ENCODE measurements at places on chromosomes 13 and 19. TPM values are rescaled to one million over a fixed set of nuclear protein-coding genes. Genes with fewer than 3 reads are reported as not detected.

The WDR87 gene
- not detected for total RNA-seq

The HIPK4 gene
- not detected for total RNA-seq

The FPR1 gene
- total RNA-seq: not detected

The CATSPERD gene
- total RNA-seq: not detected

The KIR2DL4 gene
- not detected for total RNA-seq

The SLAIN1 gene
- total RNA-seq: 18.0 TPM

The TNFAIP8L1 gene
- total RNA-seq: 20.4 TPM

The PRR22 gene
- 1.5 TPM for total RNA-seq

The IGSF23 gene
- total RNA-seq: not detected

The RASGRP4 gene
- 0.41 TPM for total RNA-seq

The STOML3 gene
- not detected for total RNA-seq

The SMIM17 gene
- total RNA-seq: not detected

The NBEA gene
- total RNA-seq: 0.67 TPM

The PGLYRP1 gene
- not detected for total RNA-seq

The SLC25A41 gene
- not detected for total RNA-seq

The PALM3 gene
- total RNA-seq: not detected

The SCGB2B2 gene
- total RNA-seq: 0.50 TPM

The COL5A3 gene
- not detected for total RNA-seq

The TTC9B gene
- total RNA-seq: not detected

The DMKN gene
- 0.86 TPM for total RNA-seq

The RDH8 gene
- total RNA-seq: not detected

The TBC1D17 gene
- 29.8 TPM for total RNA-seq

The MAP4K1 gene
- 148 TPM for total RNA-seq

The HSH2D gene
- total RNA-seq: 18.3 TPM

The ZNF728 gene
- not detected for total RNA-seq

The TNPO2 gene
- total RNA-seq: 80.7 TPM

The ZNF729 gene
- total RNA-seq: not detected

The PLVAP gene
- total RNA-seq: not detected

The PSG7 gene
- total RNA-seq: not detected

The SBK2 gene
- total RNA-seq: not detected

The NCR1 gene
- not detected for total RNA-seq

The SERTM1 gene
- total RNA-seq: not detected

The ZSCAN4 gene
- not detected for total RNA-seq

The GNG7 gene
- total RNA-seq: 1.1 TPM

The WASF3 gene
- not detected for total RNA-seq

The PPFIA3 gene
- total RNA-seq: 4.9 TPM

The ADGRE1 gene
- 9.1 TPM for total RNA-seq

The TGDS gene
- total RNA-seq: 15.5 TPM

The KLF1 gene
- 0.17 TPM for total RNA-seq

The CLEC17A gene
- 0.26 TPM for total RNA-seq

The F2RL3 gene
- total RNA-seq: not detected

The ONECUT3 gene
- total RNA-seq: not detected

The ATP4B gene
- not detected for total RNA-seq

The SCEL gene
- not detected for total RNA-seq

The S1PR5 gene
- not detected for total RNA-seq

The SYCN gene
- total RNA-seq: not detected

The CYSLTR2 gene
- 1.3 TPM for total RNA-seq

The KLK14 gene
- total RNA-seq: 0.69 TPM

The ZNF616 gene
- 7.6 TPM for total RNA-seq

The TLE2 gene
- total RNA-seq: 6.5 TPM

The ZNF583 gene
- 0.55 TPM for total RNA-seq

The ZNF790 gene
- total RNA-seq: 5.2 TPM
